ENCODE measurements at places on chromosomes 7 and 10.

DNA sequence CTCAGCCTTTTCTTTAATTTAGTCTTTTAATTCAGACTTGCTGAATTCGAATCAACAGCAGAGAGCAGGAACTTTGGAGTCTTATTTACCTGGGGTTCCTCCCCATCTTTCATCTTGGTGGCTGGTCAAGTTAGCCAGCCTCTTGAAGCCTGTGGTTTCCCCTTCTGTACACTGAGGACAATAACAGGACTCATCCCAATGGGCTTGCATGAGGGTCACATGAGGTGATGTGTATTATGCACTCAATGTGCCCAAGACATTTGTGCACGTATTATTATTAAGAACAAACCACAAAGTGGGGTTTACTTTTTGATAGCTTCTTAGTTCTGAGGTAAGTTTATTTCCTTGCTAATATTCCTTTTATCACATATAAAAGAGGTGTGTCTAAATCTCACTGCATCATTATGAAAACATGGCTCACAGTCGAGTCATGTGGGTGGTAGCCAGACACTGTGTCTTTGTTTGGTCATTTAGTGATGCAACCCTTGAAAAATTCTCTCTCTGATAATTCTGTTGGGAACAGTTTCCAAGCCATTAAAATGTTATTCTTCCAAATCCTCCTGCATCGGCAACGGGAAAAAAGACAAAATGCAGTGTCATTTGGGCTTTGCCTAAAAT is 86.5 kb upstream of the GRB10 start:
- peak; percentile 77 for DNase-seq

DNA sequence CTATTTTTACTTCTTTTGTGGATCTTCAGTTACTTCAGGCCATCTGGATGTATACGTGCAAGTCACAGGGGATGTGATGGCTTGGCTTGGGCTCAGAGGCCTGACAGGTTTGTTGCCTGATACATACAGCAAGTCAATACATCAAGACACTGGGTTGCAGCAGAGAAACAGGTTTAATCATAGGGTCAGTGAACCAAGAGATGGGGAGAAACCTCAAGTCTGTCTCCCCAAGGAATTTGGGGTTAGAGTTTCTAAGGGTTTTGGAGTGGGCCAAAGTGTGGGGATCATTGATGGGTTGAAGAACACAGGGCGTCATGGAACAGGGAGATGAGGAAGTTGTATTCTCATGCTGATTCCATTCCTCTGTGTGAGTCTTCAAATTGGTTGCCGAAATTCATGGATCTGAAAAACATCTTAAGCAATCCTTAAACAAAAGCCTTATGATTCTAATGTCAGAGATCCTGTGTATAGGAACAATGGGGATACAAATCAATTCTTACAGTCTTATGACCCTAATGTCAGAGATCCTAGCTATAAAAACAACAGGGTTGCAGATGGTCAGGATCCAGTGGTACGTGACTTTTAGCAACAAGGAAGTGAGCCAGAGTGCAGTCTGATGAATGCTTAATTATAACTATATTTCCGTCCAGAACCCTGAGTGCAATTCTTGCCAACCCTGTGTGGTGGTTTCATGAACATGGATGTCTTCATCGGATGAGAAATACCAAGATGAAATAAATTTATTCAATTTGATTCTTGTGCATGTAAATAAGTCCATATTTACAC is 18.9 kb downstream of the OTUD1 start:
- DNase-seq: no peak

DNA sequence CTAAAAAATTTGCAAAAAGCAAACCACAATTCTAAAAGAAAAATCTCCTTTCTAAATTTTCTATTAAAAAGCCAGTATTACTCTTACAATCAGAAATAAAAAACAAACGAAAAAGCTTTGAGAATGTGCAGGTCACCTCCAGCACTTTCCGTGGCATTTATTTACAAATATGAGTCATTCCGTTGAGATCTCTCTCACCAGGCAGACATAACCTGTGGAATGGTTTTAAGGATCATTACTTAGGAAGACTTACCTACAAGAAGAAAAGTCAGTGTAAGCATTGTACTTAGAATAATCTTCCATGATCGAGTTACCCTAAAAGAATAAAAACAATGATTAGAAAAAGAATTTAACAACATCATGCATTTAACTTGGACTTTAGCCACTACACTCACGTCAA is 3.3 kb downstream of the SUN3 start:
- DNase-seq: no peak

- DNase-seq: no peak
These were observed 14.6 kb downstream of the UMAD1 start for GRCh38 chr7:7654964-7655715.

- DNase-seq: no peak
These were observed 243.1 kb upstream of the SHH start for GRCh38 chr7:156055206-156055822.

- DNase-seq: no peak
These were observed 160.4 kb downstream of the CAMK1D start for GRCh38 chr10:12509794-12510100.

DNA sequence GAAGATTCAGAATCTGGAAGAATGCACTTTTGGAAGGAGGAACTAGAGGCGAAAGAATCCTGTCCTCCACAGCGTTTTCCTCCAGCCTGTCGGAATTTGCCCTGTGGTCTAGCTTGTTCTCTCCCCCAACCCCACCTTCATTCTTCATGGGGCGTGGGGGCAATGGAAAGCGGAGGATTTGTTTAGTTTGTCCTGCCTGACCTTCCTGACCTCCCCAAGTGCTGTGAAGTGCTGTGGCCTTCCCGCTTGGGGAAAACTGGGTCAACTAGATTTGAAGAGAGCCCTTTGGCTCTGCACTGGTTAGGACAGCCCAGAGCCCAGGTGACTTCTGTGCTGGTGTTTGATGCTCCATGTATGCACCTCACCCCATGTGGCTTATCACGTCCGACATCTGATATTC is 49.1 kb downstream of the GATA3 start:
- DNase-seq: no peak
